Activated CD4-positive, alpha-beta T cell treated with anti-CD3 and anti-CD28 coated beads, Interleukin-2, amount 50 U/mL, for 16 hours (primary cell): ENCODE measurements at places on chromosomes 12 and 14.

DNA sequence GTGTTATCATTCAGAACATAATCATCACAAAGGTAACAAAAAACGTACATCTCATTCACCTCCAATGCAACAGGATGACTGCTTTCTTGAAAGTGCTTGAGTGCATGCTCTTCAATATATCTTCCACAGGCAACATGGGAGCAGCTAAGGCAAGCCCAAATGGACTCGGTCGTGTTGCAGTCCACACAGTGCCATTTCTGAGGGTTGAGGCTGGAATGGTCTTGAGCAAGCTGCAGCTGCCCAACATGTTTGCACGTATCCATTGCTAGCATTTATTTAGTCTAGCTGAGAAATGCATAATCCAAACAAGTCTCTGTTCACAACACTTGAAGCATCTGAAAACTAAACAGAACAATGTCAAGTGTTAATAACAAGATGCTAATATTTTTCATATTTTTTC, 17.3 kb downstream of the USP44 start:
- no peak for DNase-seq

GRCh38 chr12:28234444-28234843, 44.2 kb downstream of the CCDC91 start:
- DNase-seq: no peak

- no peak for DNase-seq
Measured at GRCh38 chr14:73238424-73238852, 1.1 kb downstream of the PAPLN start.

DNA sequence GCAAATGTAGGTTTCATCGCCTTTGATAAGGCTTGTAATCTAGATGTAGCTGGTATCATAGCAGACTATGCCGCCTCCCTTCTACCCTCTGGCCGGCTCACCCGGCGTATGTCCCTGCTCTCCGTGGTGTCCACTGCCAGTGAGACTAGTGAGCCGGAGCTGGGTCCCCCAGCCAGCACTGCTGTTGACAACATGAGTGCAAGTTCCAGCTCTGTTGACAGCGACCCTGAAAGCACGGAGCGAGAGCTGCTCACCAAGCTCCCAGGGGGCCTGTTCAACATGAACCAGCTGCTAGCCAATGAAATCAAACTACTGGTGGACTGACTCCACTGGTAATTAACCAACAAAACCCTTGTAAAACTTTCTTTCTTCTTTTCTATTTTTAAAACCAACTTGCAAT, 49.0 kb upstream of the A2ML1 start:
- DNase-seq: no peak

DNA sequence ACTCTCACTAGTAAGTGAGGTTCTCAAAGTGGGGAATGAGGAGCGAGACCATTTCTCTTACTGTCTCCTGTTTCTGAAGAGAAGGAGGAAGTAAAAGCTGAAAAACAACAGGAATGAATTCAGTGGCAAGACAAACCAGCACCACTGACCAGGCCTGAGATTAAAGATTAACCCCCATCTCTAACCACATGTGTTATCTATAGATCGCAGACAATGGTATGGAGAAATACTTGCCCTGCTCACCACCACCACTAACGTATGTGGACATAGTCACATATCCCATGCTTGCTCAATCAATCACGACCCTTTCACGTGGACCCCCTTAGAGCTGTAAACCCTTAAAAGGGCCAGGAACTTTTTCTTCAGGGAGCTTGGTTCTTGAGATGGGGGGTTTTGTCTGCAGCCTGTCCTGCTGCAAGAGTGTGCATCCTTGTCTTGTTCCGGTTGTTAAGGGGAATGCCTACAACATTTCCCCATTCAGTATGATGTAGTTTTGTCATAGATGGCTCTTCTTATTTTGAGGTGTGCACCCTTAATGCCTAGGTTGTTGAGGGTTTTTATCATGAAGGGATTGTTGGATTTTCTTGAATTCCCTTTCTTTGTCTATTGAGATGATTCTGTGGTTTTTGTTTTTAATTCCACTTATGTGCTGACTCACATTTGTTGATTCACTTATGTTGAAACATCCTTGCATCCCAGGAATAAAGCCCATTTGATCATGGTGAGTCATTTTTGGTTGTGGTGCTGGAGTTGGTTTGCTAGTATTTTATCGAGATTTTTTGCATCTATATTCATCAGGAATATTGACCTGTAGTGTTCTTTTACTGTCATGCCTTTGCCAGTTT, 698.8 kb upstream of the LMO3 start:
- DNase-seq: no peak

GRCh38 chr14:88856786-88857366, 32.4 kb downstream of the TTC8 start:
- no peak for DNase-seq

DNA sequence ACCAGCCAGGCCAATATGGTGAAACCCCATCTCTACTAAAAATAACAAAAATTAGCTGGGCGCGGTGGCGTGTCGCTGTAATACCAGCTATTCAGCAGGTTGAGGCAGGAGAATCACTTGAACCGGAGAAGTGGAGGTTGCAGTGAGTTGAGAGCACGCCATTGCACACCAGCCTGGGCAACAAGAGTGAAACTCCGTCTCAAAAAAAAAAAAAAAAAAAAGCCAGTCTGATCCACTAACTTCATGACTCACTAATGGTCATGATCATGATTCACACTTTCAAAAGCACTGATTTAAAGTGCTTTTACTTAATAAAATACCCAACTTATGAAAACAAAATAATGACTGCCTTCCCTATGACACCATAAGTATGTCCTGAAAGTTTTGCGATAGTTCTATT, 38.4 kb upstream of the CPM start:
- DNase-seq: peak; percentile 8

- no peak for DNase-seq
Measured at GRCh38 chr14:37968664-37969240, 239.0 kb upstream of the SSTR1 start.

DNA sequence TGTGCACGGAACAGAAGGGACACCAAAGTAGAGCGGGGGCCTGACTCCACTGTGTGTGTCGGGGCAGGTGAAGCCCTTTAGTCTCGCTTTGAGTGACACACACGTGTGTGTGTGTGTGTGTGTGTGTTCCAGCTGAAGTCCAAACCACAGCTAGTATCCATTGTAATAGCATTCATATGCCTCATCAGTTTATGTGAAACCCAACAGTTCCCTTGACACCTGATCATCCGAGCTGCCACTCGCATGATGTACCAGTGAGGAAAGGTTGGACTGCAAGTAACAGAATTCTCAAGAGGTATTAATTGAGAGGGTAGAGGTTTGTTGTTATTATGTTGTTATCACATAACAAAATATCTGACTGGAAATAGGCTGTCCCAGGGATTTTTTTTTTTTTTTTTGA, 16.4 kb downstream of the CCDC63 start:
- DNase-seq: no peak

DNA sequence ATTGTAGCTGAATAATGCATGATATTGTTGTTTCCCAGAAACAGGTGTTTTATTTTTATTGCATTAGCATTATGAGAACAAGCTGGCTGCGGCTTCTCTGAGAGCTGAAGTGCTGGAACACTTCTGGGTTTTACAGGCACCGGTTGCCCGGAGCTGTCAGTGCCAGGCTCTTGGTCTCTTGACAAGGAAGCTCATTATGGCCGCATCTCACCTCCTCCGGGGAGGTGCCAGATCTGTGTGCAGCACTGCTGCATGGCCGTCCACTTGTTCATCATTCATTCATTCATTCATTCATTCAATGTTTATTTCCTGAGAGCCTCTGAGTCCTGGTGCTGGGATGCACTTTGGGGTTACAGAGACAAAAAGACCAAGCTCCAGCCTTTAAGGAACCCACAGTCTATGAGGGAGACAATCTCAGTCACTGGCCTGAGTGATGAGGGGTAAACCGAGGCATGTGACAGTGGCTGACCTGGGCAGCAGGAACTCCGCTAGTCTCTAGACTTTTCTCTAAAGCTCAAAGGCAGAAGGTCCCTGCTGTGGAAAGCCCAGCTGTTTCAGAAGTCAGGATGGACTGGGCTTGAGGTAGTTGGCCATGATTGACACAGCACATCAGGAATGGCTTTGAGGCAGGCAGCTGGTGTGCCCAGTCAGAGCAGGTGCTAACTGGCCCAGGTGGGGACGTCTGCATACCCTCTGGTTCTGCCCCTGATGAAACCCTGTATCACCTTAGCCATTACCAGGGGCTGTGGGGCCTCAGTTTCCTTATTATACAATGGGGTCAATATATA, 181.0 kb downstream of the ADGRD1 start:
- no peak for DNase-seq

DNA sequence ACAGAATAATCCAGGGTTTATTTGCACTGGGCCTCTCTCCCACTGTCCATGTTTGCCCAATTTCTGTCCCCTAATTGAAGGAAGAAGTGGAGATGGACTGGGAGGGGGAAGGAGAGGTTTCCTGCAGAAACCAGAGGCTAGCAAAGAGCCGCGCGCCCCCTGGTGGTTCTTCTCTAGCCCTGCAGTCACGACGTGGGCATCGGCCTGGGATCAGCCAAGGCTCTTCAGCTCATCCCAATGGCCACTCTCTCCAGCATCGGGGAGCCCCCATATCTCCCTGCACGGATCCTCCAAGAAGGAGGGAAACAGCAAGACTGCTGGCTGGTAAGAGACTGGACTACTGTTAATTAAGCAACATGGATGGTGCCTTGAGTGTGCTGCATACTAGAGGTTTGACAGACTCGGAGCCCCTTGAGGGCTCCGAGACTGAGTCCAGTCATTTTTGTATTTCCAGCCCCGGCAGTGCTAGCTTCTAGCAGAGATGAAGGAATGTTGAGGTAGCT, 18.7 kb downstream of the ZBTB39 start:
- DNase-seq: peak; percentile 71

GRCh38 chr14:89179891-89180404, 237.1 kb downstream of the FOXN3 start:
- no peak for DNase-seq

- no peak for DNase-seq
Measured at GRCh38 chr14:77616133-77616453, 344 bp downstream of the SPTLC2 start.

- no peak for DNase-seq
Measured at GRCh38 chr12:132924356-132924755, 31.8 kb downstream of the ZNF605 start.

DNA sequence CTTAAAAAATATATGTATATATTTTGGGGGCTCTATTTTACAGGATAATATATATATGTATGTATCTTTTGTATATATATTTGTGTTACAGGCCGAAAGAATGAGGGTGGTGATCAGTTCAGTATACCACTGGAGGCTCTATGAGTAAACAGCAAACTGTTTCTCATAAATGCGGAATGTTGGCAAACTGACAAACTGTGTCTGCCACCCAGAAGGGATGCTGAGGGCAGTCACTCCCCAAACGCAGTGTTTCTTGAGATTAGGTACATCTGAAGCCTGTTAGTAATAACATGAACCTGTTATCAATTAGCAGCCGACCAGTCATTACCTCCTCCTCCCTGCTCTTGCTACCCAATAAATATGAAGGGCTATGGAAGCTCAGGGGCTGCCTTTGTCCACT, 20.8 kb downstream of the TNFAIP2 start:
- DNase-seq: no peak

- DNase-seq: no peak
Measured at GRCh38 chr12:50248883-50249282, 34.4 kb downstream of the LIMA1 start.

- DNase-seq: no peak
Measured at GRCh38 chr12:42255221-42255865, 17.3 kb upstream of the YAF2 start.

- no peak for DNase-seq
Measured at GRCh38 chr14:39957290-39957689, 525.1 kb upstream of the FBXO33 start.

DNA sequence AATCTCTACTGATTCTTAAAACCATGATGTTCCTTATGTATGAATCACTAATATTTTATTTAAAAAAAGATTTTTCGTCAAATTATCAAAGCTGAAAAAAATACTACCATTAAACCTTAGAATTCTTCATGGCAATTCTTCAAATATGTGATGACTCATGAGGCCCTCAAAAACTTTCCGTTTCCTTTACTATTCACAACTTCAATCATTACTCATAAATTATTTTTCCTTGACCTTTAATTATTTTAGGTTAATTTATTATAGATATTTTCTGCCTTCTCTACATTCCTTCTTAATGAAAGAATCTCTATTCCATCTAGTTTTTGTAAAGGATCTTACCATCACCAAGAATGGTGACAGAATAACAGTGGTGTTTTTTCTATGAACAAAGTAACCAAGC, 162.1 kb upstream of the SOX5 start:
- DNase-seq: no peak

DNA sequence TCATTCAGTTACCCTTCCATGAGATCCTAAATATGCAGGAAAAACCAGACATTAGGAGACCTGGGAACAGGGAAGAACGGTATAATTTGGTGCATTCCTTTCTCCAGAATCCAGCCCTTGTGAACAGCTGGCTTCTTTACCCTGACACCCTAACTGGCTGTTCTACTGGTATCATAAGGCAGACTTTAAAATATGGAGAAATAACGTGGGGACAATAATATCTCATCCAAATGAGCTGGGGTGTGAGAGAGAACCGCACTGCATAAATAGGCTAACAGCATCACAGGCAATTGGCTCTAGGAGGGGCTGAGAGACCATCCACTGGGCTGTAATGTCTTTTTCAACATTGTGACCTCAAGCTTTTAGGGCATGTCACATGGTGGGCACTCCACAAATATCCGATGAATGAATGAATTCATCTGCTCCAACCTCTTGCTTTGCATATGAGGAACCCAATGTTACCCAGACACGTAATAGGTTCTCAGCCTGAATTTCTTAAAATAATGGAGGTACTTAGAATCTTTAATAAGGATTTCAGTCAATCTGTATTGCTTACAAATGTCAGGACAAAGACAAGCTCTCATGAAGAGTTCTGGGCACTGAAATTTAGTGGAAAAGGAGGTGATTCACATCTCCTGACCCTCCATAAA, 157.9 kb downstream of the SAMD4A start:
- no peak for DNase-seq

DNA sequence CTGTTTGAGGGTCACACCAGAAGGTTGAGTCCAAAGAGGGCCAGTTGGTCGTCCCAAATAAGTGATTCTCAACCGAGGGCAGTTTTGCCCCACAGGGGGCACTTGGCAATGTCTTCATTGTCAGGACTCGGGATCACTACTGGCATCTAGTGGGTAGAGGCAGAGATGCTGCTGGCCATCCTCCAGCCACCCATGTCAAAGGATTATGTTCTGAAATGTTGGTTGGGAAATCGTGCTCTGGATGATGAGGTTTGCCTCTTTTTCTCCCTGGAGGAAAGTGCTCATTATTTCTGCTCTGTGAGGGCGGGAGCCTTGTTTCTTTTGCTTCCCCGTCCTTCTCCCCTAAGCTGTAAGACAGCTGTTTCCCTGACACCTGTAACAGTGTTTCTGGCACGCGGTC, 3.6 kb downstream of the ZNF839 start:
- peak; percentile 40 for DNase-seq
